ENCODE measurements at places on chromosomes 3 and 15.

DNA sequence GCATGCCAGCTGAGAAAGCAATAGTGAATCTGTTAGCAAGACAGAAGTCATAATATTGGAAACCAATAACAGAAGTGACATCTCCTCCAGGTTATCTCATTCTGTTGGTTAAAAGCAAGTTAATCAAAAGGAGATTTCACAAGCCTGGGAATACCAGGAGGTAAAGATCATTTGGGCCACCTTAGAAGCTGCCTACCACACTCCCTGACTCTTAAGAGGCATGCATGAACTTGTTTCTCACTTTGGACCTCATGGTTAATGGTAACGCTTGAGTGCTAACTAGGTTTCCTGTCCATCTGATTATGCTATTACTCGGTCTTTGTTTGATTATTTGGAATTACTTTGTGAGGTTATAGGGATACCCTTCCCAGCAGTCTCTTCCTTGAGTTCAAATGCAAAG, 650.8 kb upstream of the SGO1 start:
- DNase-seq: no peak

DNA sequence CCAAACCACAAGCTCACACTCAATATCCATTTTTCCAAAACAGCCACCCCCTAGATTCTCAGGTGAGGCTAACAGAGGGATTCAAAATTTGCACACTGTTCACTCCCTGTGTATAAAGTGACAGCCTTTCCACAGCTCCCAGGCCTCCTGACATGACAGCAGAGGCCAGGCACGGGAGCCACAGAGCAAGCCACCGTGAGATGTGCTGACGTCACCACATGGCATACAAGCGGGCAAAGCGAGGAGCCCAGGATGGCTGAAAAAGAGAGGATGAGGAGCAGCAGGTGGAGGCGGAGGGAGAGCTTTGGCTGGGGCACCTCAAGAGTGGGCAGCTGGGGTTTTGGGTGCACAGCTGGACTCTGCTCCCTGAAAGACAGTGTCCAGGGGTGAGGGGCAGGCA, 27.1 kb downstream of the EHD4 start:
- no peak for DNase-seq

DNA sequence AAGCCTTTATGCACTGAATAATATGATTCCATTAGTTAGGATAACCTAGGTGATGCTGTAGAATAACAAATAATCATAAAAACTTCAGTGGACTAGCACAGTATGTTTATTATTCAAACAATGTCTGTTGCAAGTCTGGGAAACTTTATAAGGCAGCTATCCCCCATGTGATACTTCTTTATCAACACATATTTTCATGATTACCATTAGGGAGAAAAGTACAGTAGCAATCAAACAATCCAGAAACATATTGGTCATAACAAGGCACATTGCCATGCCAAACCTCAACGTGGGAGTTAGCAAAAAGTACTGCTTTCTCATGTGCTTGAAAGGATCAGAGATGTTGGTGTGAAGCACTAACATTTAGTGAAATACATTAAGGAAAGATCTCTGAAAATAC, 35.5 kb downstream of the EOMES start:
- peak; percentile 95 for DNase-seq

DNA sequence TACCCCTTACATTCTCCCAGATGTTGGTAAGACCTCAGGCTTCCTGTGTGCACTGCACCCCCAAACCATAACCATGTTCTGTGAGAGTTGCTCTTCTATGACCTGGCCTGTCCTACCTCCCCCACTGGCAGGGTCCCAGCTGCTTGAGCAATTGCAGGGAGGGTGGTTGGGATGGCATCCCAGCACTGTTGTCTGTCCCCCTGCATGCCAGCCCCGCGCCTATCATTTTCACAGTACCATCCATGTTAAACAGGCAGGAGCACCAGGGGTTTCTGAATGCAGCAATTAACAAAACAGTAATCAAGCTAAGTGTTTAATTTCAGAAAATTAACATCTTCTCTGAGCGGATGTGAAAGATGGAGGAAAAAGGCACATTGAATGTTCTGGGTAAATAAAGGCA, 345.5 kb downstream of the EPHB1 start:
- DNase-seq: no peak

- peak; percentile 93 for DNase-seq
These were observed 1.9 kb downstream of the TBC1D2B start for GRCh38 chr15:78075490-78076230.

DNA sequence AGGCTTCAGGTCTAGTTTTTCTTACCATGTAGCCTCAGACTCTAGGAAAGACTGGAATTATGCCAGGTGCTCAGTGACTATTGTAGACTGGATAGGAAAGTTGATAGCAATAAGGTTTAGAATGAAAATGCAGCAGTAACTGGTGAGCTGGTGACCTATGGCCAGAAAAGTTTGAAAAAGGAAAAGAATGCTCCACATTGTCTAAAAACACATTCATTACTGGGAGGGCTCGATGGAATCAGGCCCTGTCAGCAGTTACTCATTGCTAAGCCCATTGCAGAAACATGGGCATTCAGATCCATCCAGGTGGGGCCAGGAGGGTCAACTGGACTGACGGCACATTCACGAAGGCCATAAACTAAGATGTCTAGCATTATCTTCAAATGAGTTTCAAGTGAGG, 8.7 kb upstream of the MBNL1 start:
- no peak for DNase-seq

GRCh38 chr3:196757876-196758739, 18.5 kb downstream of the PAK2 start:
- peak; percentile 94 for DNase-seq

GRCh38 chr3:139444446-139444845, 31.9 kb downstream of the RBP2 start:
- no peak for DNase-seq

GRCh38 chr15:70254311-70254869, 156.7 kb upstream of the TLE3 start:
- no peak for DNase-seq

DNA sequence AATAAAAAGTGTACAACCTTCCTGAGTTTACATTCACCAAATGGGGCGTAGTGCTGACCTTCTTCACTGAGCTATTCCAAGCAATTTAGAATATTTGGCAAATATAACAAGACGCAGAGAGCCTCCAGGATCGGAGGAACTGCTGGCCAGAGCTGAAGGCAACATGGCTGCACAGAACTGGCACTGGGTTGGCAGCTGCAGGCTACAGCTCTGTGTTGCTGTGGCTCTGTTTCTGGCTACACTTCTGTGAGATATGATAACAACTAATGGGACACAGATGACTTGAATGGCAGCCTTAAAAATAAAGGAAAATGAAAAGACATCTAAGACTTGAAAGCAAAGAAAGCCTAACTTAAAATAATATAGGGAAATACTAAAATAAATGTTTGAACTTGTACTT, 10.8 kb upstream of the SLC6A20 start:
- DNase-seq: no peak

DNA sequence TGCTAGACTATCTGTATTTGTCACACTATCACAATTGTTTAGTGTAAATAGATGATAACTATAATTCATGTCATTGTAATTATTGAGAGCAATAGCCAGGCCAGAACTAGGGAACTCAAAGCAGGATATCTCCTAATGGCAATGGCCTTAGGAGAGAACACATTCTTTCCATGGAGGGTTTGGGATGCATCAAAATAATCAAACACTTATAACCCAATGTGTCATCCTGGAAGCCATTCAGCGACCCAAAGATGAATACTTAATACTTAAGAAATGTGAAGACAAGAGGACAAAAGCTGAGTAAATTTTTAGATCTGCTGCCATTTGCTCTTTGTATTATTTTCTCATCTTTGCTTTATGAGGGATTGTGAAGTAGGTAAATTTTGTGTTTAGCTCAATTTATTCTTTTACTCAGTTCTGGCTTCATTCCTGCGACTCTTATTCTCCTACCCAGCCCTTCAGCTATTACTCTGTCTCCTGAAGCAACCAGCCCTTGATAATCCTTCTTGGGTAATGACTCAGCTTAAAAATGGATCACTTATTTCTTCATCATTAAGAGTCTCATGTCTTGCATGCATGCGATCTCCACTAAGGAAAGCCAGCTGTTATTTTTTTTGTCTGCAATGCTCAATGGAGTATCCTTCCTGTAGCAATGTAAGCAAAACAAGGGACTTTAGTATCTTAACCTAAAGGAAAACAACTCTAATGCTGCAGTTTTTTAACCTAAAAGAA, 2.0 kb downstream of the OR4F15 start:
- peak; percentile 21 for DNase-seq

- no peak for DNase-seq
These were observed 423.1 kb downstream of the PLCL2 start for GRCh38 chr3:17307887-17308286.

GRCh38 chr3:39542588-39542988, 75.1 kb downstream of the MOBP start:
- no peak for DNase-seq

DNA sequence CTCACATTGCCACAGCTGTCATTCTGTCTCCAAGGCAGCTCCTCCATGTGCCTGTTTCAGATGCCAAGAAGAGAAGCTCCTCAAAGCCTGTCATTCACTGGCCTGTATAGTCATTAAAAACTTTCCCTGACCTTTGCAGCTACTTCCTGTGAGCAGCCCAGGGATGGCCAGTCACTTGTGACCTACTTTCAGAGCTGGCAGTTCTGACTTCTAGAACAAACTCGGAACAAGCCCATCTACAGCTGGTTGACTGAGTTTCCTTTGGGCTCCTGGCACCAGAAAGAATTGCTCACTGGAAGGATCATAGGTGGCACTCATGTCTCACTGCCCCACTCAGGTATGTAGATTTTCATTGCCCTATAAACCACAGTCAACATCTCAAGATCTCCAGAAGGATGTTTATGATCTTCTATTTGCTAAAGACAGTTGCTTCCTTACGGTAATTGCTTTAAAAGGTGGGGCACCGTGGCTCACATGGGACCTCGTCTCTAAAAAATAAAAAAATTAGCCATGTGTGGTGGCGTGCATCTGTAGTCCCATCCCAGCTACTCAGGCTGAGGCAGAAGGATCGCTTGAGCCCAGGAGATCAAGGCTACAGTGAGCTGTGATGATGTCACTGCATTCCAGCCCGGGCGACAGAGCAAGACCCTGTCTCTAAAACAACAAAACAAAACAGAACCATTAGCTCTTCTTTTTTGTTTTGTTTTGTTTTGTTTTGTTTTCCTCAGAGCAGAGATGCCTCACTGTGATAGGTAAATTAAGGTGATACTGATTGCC, 11.2 kb upstream of the ATP13A3 start:
- no peak for DNase-seq

DNA sequence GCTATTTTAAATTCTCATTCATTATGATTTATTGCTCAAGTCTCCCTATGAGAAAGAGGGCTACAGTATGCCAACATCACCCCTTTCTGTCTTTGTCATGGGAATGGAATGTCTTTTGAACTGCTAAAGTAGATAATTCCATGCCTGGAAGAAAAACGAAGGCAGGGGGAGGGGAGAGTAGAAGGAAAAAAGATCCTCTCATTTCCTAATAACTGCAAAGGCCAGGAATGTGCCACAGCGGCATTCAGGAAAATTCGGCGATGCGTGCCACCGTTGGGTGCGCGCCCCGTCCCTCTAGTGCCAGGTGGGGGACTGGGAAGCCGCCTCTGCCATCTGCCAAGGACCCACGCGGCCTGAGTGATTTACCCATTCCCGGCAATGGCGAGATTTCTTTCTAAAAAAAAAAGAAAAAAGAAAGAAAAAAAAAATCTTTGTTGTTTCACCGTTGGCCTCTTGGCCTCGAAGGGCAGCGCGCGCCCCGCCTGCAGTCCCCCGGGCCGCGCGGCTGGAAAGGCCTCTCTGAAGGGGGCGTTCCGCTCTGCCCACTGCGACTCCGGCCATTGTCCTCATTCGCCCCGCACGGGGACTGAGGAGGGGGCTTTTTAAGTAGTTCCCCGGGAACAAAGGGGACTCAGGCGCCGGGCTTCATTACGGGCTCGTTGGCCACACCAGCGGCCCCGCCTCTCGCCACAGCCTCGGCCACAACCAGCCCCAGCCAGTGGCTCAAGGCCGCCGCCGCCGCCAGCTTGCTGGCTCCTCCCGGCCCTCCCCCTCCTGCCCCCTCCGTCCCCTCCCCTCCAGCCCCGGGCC, 54.5 kb downstream of the CPN2 start:
- DNase-seq: peak; percentile 97

DNA sequence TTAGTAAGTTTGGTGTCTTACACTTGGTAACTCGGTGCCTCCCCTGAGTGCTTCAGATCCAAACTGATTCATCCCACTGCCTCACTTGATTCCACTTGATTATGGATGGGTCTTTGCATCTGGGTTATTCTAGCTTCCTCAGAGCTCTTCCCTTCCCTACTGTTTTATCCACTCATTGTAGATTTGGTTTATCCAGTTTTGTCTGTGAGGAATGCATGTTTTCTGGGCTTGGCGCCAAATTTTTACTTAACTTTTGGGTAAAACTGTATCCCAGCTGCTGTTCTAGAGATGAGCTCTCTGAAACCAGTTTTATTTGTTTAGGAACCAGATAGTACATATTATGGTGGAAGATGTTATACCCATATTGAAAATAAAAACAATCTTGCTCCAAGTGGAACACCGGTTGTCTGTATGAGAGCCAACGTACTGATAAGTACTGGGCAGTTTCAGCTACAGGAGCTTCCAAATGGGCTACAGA, 20.9 kb downstream of the RAD54L2 start:
- peak; percentile 41 for DNase-seq

DNA sequence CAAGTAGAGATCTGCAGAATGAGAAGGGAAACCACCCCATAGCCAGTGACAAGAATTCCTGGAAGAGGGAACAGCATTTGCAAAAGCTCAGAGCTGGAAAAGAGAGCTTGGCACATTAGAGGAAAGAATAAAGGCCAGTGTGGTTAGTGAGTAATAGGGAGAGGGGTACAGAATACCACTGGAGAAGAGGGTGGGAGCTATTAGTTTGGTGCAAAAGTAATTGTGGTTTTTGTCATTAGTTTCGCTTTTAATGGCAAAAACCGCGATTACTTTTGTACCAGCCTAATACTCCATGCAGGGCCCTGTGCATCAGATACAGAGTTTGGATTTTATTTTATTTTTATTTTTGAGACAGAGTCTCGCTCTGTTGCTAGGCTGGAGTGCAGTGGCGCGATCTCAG, 9.8 kb downstream of the SLC24A1 start:
- no peak for DNase-seq

DNA sequence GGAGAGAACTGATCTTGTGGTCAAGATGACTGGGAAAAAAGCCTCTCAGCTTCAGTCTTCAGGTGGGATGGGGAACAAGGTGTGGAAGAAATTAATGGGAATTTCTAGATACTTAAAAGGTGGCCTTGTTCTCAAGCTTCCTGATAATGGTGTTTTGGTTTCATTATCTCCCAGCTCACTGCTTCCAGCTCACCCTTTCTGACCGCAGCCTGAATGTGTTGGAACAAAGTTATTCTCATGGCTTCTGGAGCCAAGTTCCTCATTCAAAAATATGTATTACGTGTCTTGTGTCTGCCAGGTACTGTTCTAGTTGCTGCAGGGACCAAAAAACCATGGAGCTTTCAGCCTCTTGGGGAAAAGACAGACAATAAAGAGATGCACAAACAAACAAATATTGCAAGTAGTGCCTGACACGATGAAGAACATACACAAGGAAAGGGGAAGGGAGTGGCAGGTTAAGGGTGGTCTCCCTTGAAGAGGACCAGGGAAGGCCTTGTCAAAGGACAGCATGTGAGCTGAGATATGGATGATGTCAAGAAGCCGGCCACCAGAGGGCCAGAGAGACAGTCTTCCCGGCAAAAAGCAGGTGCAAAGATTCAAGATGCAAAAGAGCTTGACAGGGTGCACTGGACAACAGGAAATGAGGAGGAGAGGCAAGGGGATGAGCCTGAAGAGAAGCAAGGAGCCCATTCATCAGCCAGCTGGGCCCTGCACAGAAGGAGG, 35.5 kb downstream of the ARRDC4 start:
- no peak for DNase-seq
